Fibroblast of skin of right biceps (primary cell): ENCODE measurements at places on chromosomes 4 and X.
A peak's percentile ranks its signal among the peaks of the same experiment; 100 is the strongest.

GRCh38 chr4:183436417-183436816 lies 8.0 kb upstream of the CDKN2AIP start:
- no peak for DNase-seq

DNA sequence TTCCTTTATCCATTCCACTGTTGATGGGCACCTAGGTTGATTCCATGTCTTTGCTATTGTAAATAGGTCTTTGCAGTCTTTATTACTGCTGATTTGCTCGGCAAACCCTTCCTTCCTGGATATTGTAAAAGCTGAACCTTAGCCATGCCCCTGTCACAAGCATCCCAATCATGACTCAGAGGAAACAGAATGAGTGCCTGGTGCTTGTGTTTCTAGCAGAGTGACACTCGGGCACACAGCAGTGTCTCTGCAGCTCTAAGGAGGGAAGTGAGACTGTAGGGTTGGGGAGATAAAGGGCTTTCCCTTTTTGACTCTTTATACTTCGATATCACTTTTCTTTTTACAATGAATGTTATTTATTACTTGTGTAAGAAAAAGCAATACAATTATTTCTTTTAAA lies 83.3 kb downstream of the AKAP4 start:
- DNase-seq, result no peak

- DNase-seq, result no peak
Observed at GRCh38 chr4:27233531-27233930, 372.9 kb downstream of the STIM2 start.

DNA sequence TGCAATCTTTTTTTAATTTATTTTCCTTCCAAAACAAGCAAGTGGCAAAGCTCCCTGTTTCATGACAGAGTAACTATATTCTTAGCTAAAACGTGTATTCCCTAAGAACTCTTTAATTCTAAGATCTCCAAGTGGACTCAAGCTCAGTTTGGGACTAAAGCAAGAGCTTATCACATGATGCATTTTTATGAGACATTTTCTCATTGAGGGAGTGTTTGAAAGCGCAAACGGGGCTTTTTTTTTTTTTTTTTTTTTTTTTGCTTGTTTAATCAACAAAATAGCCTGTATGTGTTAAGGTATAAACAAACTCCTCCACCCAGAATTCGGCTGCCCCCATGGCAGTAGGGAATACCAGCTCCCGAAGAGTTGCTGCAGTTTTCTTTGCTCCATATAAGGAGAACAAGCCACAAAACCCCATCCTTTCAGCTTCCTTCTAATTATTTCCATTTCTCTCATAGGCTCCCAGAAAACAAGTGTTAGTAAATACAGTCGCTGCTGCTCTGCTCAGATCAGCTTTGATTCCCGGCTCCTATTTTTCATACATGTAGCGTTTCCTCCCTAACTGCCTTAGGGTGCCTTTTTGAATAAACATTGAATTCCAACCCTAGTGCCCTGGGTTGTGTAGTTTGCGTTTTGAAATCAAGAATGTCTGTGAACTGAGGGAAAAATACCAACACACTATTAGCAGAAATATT lies 669 bp upstream of the PPARGC1A start:
- DNase-seq, result no peak

GRCh38 chr4:74410272-74410671 lies 34.7 kb upstream of the AREG start:
- peak; percentile 53 for DNase-seq

GRCh38 chrX:112901869-112902725 lies 61.5 kb upstream of the AMOT start:
- no peak for DNase-seq

GRCh38 chrX:105738162-105738561 lies 84.2 kb upstream of the NRK start:
- no peak for DNase-seq

GRCh38 chrX:149837639-149838038 lies 43.3 kb upstream of the MAGEA8 start:
- no peak for DNase-seq

- DNase-seq, result no peak
Observed at GRCh38 chrX:43573441-43574015, 82.6 kb upstream of the MAOA start.

DNA sequence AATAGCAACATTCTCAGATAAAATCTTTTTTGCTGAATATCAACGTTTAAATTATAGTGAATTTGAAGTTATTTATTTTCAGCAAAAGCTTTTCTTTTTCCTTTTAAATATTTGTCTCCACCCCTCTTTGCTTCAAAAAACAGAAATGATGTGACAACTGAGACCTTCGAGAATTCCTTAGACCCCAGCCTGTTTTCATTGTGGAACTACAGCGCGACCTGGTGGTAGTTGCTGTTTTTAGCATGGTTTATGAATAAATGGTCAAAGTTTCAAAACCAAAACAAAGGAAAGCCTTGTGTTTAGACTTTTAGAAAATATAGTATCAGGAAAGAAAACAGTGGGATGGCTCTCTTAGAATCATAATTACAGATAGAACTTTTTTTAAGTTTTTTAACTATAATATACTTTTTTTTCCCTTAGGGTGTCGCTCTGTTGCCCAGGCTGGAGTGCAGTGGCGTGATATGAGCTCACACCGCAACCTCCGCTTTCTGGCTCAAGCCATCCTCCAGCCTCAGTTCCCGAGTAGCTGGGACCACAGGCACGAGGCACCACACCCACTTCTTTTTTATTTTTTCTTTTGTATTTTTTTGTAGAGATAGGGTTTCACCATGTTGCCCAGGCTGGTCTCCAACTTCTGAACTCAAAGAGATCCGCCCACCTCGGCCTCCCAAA lies 26.8 kb upstream of the TMEM184C start:
- peak; percentile 67 for DNase-seq
